ENCODE measurements at places on chromosomes 6 and 20. TPM values are rescaled to one million over a fixed set of nuclear protein-coding genes. Genes with fewer than 3 reads are reported as not detected.

DNA sequence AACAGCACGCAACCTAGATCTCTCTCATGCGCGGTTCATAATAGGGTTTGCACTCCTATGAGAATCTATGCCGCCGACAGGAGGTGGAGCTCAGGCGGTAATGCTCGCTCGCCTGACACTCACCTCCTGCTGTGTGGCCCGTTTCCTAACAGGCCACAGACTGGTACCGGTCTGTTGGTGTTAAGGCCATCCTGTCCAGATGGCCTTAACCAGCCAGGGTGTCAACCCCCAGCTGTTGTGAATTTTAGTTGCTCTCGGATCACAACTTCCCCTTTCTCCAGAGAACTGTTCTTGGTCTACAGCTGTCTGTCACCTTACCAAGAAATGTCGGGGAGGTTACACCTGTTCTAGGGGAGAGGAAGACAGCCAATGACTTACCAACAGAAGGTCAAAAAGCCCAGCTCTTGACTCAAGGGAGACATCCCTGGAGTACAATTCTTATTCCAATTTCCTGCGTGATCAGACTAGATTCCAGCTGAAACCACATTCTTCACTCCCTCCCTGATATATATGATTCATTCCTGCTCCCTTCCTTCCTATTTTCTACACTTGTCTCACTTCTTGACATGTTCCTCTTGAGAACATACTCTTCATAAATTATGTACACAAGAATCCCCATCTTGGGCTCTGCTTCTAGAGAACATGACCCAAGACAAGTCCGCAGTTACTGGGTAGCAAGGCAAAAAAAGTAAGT lies 23.1 kb upstream of the DNAAF9 start:
- no peak for DNase-seq

- DNase-seq = no peak
Observed at GRCh38 chr6:48199499-48199898, 88.5 kb upstream of the PTCHD4 start.

GRCh38 chr6:41874741-41875140 lies 20.4 kb downstream of the USP49 start:
- no peak for DNase-seq

DNA sequence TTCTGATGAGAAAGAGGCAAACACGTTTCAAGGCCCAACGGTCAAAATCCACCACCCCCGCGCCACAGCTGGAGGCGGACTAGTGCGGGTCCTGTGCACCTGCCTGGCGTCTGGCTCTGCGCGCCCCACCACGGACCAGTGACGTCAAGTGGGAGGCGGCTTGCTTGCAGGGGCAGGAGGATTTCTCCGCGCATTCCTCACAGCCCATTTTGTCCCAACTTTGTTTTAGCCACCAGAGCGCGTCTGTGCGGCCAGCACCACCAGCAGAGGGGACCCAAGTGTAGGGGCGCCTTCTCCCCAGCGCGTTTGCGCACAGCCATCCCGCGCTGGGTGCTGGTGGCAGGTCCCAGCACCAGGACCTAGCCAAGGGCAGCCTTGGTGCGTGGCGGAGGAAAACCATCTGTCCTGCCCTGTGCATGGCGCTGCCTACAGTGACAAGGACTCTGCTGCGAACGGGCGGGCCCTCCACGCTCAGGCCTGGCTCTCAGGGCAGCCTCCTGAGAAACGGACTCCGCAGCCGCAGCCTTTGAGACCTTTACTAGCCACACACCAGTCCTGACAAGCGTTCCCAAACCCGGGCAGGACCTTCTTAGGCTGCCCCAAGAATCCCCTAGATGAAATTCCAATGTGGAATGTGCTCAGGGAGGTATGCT lies 194.8 kb upstream of the EXOC2 start:
- DNase-seq = no peak

- no peak for DNase-seq
Observed at GRCh38 chr6:167073679-167074274, 49.1 kb upstream of the CCR6 start.

DNA sequence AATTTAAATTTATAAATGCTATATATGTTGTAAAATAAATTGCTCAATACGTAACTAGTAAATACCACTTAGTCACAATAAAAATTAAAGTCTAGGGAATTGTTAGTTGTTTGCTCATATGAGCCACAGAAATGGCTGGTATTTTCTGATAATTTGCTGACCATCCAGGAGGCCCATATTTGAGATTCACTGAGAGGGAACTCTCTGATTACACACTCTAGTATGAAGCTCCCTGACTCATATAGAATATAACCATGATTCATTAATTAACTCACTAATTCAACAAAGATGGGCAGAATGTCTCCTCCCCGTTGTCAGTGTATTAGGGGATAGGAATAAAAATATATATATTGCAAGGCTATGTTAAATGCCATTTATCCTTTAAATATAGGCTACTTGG lies 46.6 kb upstream of the TMEM30A start:
- DNase-seq = no peak

- no peak for DNase-seq
Observed at GRCh38 chr6:110542311-110543024, 66.1 kb upstream of the SLC22A16 start.

- DNase-seq = no peak
Observed at GRCh38 chr6:85143676-85144075, 306.2 kb upstream of the NT5E start.

DNA sequence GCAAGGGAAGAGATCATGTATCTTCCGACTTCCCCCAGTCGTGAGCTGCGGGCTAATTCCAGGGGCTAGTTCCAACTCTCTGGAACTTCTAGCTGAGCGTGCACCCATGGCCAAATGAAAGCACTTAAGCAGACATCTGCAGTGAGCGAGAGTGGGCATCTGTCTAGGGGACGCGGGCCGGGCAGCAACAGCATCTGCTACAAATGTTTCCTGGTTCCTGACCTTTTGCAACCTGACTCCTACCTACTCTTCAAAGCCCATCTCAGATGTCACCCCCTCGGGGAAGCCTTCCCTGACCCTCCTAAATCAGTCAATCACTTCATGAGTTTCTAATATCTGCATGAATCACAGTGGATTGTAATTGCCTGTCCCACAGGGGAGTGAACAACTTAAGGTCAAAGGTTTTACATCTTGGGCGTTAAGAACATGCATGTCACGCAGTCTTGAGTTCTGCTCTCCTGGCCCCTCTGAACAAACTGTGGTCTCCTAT lies 141.9 kb downstream of the CEBPB start:
- DNase-seq = no peak

- no peak for DNase-seq
Observed at GRCh38 chr20:16158090-16158975, 414.9 kb downstream of the KIF16B start.

- DNase-seq = no peak
Observed at GRCh38 chr20:33697129-33697528, 10.9 kb upstream of the E2F1 start.

- no peak for DNase-seq
Observed at GRCh38 chr20:23347791-23348190, 2.8 kb upstream of the NXT1 start.

- no peak for DNase-seq
Observed at GRCh38 chr6:119234457-119234856, 115.1 kb downstream of the MAN1A1 start.

DNA sequence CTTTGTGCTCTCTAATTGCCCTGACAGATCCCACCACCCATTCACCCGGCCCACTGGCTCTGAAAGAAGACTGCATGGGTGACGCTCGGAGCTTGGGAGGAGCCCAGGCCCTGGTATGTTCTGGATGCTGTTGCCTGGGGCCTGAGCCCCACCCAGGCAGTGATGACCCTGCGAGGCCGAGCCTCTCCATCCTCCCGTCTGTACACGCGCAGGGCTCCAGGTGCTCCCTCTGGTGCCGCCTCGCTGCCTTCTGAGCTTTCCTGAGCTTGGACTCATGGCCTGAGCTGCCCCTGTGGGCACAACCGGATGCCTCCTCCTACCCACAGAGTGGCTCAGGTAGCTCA lies 61.2 kb downstream of the STK35 start:
- no peak for DNase-seq

- DNase-seq = no peak
Observed at GRCh38 chr20:62982124-62983075, 24.4 kb downstream of the BHLHE23 start.

DNA sequence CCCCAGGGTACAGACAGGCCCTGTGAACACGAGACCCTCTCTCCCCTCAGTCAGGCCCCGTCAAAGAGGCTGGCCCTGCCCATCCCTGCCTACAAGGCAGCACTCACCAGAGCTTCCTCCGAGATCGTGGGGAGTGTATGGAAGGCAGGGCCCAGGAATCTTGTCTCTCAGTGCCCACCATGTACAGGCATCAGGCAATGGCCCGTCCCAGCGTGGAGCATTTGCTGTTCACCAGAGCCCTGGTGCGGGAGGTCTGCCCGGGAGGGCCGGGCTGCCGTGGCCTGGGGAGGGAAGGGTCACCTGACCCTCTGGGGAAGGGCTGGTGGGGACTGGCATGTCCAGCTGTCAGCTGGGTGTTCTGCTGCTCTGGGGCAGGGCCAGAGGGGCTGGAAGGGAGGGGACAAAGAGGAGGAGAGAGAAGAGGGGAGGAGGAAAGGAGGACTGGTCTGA lies at the start of gene IP6K3:
IP6K3 (minus strand) TSS at position 255 of the 450 bp plus-strand sequence. CDS start 11,429 bp downstream, outside the sequence.
- no peak for DNase-seq

DNA sequence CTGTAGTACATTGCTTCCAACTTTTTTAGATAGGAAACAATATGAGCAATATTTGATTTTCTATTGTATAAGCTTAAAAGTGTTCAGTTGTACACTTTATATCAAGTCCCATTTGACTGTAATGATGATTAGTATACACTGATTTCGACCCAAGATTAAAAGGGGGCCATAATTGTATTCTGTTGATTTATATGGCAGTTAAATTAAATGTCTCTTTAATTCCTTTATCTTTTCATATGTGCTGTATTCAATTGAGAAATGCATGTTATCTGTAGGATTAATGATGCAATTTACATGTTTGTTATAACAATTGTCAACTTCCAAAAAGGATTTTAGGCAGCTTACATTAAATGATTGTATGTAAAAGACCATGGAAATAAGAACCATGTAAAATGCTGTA lies 317.5 kb downstream of the CDKAL1 start:
- DNase-seq = no peak

DNA sequence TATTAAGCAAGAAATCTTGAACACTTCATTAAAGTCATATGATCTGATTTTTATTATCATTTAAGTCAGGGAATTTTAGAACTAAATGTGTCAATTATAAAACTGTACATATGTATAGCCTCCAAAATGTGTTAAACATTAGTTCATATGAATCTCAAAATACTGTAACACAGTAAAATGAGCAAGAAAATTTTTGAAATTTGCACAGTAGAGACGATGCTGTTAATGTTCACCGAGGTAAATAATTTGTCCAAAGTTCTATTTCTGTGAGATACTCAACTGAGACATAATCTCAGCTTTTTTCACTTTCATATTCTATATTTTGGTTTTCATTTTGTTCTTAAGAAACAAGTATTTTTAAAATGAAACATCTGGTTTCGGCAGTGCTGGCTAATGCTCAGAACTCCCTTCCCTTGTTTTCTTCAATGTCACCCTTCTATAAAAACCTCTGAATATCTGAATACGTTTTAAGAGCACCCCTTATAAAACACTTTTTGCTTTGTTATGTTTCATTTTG lies 353.1 kb downstream of the LAMA2 start:
- DNase-seq = no peak

- no peak for DNase-seq
Observed at GRCh38 chr6:161405418-161405817, 131.6 kb upstream of the AGPAT4 start.

DNA sequence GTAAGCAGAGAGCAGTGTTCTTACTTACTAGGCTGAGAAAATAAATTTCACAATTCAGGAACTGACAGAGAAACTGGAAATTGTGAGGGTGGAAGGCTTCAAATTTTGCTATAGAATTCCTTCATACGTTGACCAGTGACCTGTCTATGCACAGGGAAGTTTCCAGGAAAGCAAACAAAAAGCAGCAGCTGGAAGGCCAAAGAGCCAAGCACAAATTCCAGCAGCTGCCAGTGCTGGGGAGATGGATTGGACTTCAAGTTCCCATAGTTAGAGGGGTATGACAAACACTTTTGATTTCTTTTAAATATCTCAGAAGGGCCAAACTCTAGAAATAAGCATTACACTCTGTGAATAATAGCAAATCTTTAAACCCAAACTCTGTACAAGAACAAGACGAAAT lies 299.1 kb upstream of the KCNQ5 start:
- DNase-seq = no peak

DNA sequence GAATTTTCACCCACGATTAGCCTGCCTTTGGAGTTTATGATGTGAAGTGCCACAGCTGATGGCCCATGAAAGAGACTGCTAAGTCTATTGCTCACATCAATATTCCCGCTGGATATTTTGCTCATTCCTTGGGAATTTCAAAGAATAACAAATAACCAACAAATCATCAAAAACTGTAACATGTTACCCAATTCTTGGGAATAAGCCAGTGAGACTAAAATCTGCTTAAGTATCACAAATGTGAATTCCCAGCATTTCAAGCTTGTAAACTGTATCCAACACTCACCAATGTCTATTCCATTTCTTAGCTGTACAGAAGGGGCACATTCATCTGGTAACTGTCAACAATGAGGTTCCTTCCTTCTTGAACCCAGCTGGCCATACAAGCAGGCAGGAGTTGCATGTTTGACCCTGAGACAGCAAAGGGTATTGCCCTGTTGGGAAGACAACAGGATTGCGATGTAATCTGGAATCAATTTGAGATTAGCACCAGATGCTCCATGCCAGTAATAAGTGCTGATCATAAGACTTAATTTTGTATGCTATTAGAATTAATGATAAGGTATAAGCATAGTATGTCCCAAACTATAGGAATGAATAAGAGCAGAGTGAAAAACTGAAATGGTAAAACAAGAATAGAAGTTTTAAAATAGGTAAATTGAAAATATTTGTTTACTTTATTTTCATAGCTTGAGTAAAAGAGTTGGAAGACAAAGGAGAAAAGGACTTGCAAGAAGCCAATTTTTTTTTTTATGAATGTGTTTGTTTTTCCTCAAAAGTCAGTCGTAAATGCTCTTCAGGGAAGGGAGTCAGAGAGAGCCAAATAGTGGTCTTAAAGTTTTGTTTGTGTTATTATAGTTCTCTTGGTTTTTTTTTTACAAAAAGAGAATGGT lies 58.8 kb downstream of the RSPO3 start:
- peak; percentile 50 for DNase-seq

GRCh38 chr20:44990957-44991356 lies 24.6 kb downstream of the STK4 start:
- DNase-seq = no peak

GRCh38 chr6:134983823-134984222 lies 33.9 kb upstream of the ALDH8A1 start:
- peak; percentile 12 for DNase-seq

The COL21A1 gene
- total RNA-seq = 1.2 TPM

The MEP1A gene
- not detected for total RNA-seq

The TMEM244 gene
- total RNA-seq = not detected

The LY6G6D gene
- not detected for total RNA-seq

The MAP7 gene
- 0.51 TPM for total RNA-seq

The ANKRD66 gene
- total RNA-seq = not detected

The SERPINB6 gene
- 108 TPM for total RNA-seq

The LPIN3 gene
- total RNA-seq = 0.77 TPM

The TNFRSF21 gene
- 120 TPM for total RNA-seq

The RIMS4 gene
- not detected for total RNA-seq

The PMEPA1 gene
- 0.51 TPM for total RNA-seq
